ENCODE measurements at places on chromosomes 11 and 22. TPM values are rescaled to one million over a fixed set of nuclear protein-coding genes. Genes with fewer than 3 reads are reported as not detected.

DNA sequence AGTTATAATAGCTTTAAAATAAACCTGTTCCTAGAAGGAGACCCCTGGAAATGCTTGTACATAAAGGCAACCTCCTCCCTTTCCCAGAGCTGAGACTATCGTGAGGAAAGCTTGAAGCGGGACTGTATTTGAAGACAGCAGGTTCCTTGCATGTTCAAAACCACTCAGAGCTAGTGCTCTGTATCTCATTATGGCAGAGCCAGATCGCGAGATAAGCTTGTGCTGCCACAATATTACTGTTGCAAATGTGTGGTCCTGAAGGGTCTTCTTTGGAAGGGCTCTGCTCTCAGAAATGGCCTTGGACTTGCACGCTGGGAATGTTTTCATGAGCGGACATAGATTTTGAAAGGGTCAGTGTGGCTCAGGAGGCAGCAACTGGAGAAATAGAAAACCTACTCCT lies 168.2 kb downstream of the KIRREL3 start:
- DNase-seq: no peak

CNGA4 gene
- total RNA-seq: 0.48 TPM

- DNase-seq: no peak
Observed at GRCh38 chr22:30731658-30732057, 37.0 kb downstream of the OSBP2 start.

DNA sequence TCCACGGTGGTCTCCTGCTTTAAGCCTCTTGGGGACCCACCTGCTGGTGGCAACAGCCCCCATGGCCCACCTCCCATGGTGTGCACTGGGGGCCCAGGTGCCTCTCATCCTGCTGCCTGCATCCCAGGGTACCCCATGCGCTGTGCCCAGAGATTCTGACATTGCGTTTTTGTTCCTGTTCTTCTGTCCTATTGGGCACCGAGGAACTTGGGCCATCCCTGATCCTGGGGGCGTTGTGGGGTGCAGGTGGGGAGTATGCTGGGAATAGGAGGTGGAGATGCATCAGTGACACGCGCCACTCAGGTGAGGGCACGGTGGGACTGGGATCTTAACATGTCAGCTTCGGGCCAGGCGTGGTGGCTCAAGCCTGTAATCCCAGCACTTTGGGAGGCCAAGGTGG lies 12.4 kb upstream of the NAP1L4 start:
- DNase-seq: peak; percentile 40

TECTA gene
- total RNA-seq: 0.88 TPM

GRCh38 chr11:92342886-92343285 lies 118.3 kb downstream of the FAT3 start:
- DNase-seq: no peak

DNA sequence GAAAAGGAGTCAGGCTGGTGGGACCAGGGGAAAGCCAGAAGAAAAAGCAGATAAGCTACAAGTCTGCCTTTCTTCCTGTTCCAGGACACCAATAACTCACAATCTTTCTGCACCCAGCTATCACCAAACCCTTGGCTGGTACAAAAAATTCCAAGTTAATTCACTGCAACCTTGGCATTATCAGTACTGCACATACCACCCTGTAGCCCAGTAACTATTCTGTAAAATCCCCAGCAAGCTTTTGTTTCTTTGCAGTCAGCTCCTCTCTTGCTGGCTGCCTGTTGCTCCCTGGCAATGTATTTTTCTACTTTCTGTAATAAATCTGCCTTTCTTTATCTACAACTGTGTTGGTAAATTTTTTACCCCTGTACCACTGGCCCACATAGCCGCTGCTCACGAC lies 20.7 kb upstream of the DKK3 start:
- no peak for DNase-seq

DNA sequence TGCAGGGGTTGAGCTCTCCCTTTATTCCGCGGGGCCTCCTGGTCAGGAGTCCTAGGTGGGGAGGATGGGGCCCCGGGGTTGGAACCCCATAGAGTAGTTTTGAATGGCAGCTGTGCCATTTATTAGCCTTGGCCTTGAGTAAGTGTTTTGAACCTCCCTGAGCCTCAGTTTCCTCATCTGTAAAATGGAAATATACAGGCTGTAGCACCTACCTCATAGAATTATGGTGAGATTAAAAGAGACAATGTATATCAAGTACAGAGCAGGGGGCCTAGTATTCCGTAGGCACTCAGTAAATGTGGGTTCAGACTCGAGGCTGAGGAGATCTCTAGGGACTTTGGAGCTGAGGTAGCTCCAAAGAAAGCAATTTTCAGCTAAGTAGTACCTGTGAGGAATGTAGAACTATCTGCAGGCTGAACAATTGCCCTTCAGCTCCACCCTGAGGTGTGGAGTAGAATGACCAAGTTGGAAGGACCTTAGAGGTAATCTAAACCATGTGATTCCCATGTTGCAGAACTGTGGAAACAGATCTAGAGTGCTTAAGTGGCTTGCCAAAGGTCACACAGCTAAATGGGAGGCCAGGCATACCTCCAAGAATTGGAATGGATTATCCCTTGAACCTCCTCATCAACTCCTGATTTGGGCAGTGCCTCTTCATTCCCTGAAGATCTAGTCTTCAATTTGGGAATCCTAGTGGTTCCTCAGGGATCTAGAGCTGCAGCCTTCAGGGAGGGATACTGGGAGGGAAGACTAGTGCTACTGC lies 682 bp downstream of the PGAP2 start:
- DNase-seq: no peak

- DNase-seq: no peak
Observed at GRCh38 chr11:12330485-12331231, 46.7 kb upstream of the PARVA start.

DNA sequence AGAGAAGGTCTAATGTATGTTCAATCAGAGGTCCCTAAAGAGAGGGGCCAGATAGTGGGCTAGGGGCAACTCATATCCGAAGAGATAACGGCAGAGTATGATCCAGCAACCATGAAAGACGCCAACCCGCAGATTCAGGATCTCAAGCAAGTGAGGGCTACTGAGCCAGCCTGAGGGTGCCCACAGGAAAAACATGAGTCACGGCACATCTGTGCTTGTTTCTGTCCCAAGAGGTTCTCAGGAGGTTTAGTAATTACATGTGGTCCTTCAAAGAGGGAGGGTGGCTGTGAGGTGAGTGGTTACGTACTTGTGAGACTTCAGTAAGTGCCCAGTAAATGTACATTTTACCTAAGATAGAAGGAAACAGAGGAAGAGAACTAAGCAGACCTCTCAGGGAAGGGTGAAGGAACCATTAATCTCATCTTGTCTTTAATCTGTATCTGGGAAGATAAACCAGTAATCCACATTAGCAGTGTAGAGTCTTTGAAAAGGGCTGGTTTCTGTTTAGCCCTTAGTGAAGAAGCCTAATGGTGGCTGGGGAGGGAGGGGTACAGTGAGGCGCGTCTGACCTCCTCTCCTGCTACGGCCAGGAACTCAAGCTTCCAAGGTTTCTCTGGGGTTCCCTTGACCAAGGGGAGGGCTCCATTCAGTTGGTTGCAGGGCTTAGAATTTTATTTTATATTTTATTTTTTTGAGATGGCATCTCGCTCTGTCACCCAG lies 10.2 kb downstream of the SIRT3 start:
- DNase-seq: no peak

CASP4 gene
- total RNA-seq: 101 TPM

Data from breast epithelium (tissue), 4 donors.